ENCODE measurements at places on chromosomes 12 and 14.
A peak's percentile ranks its signal among the peaks of the same experiment; 100 is the strongest.

- no peak for DNase-seq
These were observed 35.0 kb upstream of the KCNA1 start for GRCh38 chr12:4874671-4875070.

GRCh38 chr12:9037431-9037830, 48.1 kb downstream of the KLRG1 start:
- DNase-seq, result no peak

GRCh38 chr14:102426796-102427195, 64.1 kb downstream of the TECPR2 start:
- DNase-seq, result no peak

- no peak for DNase-seq
These were observed 26.3 kb upstream of the FOS start for GRCh38 chr14:75252254-75252837.

- no peak for DNase-seq
These were observed 17.1 kb downstream of the ANO2 start for GRCh38 chr12:5927732-5928516.

- DNase-seq, result no peak
These were observed 109.0 kb upstream of the SLC35F4 start for GRCh38 chr14:57974896-57975295.

GRCh38 chr12:7634561-7634960, 31.1 kb downstream of the APOBEC1 start:
- no peak for DNase-seq

- no peak for DNase-seq
These were observed 190.2 kb upstream of the HMGA2 start for GRCh38 chr12:65634061-65634460.

DNA sequence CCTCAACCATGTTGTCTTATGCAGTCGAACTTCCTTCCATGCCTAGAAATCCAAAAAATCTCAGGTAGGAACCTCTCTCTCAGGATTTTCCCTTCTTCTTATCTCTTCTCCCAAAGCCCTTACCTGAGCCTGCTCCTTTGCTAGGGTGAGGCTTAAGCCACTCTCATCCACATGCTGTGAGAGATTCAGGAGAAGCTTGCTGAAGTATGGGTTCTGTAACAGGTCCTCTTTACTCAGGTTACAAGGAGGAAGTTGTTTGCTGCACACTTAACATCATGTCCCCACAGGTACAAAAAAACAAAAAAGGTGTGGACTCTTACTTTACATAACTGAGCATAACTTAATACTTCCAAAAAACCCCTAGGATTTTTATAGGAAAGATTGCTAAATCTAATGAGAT, 4.5 kb downstream of the HAUS4 start:
- no peak for DNase-seq

DNA sequence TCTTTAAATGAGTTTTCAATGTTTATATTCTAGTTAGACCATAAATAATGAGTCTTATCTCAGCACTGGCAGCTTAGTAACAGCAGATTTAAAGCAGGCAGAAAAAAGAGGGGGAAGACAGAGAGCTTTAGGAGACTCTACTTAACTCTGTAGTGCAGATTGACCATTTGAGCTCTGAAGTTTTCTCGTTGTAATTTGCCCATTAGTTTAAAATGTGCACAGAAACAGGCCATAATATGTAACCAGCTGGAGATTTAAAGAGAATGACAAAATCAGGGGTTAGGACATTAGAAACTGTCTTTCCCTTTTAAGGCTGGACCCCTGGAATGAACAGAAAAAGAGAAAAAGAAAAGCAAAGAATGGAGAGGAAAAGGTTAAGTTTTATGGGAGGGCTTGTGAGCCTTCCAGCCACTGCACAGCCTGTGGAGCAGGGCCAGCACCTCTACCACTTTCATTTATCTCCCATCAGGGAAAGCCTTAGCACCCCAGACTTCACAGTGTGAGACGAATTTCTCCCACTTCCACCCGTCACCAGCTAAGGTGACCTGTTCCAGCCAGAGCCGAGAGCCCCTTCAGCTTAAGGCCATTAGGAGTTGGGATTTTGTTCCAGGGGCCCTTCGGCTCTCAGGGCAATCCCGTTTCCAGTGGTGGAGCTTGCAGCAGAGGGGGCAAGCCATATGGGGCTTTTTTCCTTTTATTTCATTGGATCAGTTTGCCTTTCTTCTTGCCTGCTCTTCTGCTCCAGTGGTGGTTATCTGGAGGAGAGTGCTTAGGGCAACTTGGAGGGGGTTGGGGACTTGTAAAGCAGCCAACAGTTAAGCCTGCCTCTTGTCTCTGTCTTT, 8.0 kb downstream of the IL22 start:
- no peak for DNase-seq

- DNase-seq, result peak; percentile 77
These were observed 1.4 kb downstream of the PCK2 start for GRCh38 chr14:24095271-24096068.

GRCh38 chr12:58030566-58031279, 89.4 kb downstream of the ATP23 start:
- DNase-seq, result peak; percentile 38

- peak; percentile 57 for DNase-seq
These were observed 4.0 kb downstream of the CHD4 start for GRCh38 chr12:6603095-6603567.

DNA sequence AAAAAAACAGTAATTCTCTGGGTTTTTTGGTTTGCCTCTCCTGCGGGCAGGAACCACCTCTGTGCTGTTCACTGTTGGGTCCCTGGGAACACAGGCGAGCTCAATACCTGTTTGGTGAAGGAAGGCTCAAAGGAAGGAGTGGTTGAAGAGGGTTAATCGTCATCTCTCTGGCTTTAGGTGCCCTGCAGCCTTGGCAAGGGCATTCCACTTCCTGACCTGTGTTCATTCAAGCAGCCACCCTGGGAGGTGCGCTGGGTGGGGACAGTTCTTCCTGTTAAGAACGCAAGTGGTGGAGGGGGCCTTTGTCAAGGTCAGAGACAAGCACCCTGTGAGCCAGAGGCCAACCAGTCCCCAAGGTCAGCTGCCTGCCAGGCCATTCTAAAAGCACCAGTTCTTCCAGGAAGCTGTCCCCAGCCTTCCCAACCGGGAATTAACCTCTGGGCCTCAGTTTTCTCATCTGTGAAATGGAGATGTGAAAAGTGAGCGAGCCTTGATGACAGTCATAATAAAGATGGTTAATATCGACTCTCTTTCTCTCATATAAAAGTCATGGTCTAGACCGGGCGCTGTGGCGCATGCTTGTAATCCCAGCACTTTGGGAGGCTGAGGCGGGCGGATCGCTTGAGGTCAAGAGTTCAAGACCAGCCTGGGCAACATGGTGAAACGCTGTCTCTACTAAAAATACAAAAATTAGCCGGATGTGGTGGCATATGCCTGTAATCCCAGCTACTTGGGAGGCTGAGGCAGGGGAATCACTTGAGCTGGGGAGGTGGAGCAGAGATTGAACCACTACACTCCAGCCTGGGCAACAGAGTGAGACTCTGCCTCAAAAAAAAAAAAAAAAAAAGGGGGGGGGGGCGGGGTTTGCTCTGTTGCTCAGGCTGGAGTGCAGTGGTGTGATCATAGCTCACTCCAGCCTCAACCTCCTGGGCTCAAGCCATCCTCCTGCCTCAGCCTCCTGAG, 6.1 kb downstream of the RHOF start:
- no peak for DNase-seq

DNA sequence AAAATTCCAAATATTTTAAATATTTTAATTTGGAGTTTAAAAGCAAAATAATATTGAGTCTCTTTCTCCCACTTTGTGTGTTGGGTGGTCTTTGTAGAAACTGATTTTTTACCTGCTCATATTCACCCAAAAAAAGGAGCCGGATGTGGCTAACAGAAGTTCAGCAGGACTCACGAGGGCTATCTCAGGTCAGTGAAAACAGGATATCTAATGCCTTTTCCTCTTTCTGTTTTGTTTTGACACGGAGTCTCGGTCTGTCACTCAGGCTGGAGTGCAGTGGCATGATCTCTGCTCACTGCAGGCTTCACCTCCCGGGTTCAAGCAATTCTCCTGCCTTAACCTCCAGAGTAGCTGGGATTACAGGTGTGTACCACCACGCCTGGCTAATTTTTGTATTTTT, 30.8 kb downstream of the COA8 start:
- no peak for DNase-seq

DNA sequence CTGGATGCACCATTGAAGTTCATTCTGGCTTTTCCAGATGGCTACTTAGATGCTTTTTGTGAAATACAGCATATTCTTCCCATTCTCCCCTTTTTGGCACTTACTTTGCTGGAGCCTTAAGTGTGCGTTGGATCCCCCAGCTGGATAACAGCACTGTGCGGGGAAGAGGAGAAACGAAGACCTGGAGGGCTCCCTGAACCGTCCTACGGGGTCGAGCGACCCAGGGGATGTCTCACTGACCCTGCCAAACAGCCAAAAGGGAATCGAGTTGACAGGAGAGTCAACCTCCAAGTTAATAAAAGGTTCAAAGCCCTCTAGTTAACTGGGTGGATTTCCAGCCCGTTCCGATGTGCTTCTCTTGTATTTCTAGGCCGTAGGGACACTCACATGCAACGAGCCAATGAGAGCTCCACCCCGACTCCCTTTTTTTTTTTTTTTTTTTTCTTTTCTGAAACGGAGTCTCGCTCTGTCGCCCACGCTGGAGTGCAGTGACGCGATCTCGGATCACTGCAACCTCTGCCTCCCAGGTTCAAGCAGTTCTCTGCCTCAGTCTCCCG, 1.0 kb upstream of the CAMKK2 start:
- DNase-seq, result peak; percentile 62

- no peak for DNase-seq
These were observed 182.6 kb downstream of the SLC25A21 start for GRCh38 chr14:36989806-36990205.

- no peak for DNase-seq
These were observed 92.3 kb downstream of the PPP1R12A start for GRCh38 chr12:79842630-79843029.

GRCh38 chr12:48281811-48282210, 68.9 kb downstream of the ZNF641 start:
- no peak for DNase-seq

- peak; percentile 57 for DNase-seq
These were observed 158.9 kb downstream of the TMX1 start for GRCh38 chr14:51398898-51399297.

DNA sequence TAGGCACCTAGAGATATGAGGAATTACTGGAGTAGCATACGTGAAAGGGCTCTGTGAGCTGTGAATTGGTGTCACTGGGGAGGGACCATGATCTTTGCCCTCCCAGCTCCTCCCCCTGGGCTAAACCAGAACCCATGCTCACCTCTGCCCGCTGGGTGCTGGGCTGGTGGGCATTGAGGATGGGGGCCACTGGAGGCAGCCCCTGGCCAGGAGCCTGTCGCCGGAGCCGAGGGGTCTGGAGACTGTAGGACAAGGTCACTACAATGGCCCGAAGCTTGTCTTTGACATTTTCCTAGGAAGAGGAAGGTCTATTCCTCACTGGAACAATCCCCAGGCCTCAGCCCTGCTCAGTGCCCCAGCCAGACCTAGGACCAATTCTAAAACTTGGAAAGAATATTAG, 11.6 kb downstream of the ITGA7 start:
- no peak for DNase-seq

- no peak for DNase-seq
These were observed 38.0 kb downstream of the CCDC85C start for GRCh38 chr14:99566009-99566389.

- DNase-seq, result no peak
These were observed 4.5 kb downstream of the TMEM117 start for GRCh38 chr12:43840338-43840737.

GRCh38 chr14:53367644-53368026, 214.5 kb upstream of the DDHD1 start:
- DNase-seq, result peak; percentile 26

- DNase-seq, result no peak
These were observed 28.6 kb upstream of the ADGRD1 start for GRCh38 chr12:130924966-130925665.

- no peak for DNase-seq
These were observed 593.0 kb upstream of the ATP2B1 start for GRCh38 chr12:90301561-90302133.

GRCh38 chr14:73686901-73687300, 27.3 kb downstream of the PNMA1 start:
- no peak for DNase-seq

Measured in AG20443 (cell line).